ENCODE measurements at places on chromosomes 5 and 9.

DNA sequence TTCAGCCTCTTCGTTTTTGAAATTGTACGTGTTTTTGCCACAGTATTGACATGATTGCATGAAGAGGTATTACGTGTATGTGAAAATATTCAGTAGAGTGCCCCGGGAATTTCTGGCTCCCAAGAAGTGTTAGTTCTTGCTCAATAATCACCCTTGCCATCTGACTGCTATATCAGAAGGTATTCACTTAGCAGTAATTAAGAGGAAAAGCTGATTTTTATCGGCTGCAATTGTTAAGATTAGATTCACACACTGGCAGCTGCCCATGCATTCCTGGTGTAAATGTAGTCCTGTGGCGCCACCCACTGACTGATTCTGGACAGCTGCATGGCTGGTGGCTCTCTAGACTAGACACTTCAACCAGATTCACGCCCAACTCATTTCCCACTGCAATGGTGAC, 440.1 kb upstream of the ADAMTS16 start:
- peak; percentile 12 for DNase-seq

DNA sequence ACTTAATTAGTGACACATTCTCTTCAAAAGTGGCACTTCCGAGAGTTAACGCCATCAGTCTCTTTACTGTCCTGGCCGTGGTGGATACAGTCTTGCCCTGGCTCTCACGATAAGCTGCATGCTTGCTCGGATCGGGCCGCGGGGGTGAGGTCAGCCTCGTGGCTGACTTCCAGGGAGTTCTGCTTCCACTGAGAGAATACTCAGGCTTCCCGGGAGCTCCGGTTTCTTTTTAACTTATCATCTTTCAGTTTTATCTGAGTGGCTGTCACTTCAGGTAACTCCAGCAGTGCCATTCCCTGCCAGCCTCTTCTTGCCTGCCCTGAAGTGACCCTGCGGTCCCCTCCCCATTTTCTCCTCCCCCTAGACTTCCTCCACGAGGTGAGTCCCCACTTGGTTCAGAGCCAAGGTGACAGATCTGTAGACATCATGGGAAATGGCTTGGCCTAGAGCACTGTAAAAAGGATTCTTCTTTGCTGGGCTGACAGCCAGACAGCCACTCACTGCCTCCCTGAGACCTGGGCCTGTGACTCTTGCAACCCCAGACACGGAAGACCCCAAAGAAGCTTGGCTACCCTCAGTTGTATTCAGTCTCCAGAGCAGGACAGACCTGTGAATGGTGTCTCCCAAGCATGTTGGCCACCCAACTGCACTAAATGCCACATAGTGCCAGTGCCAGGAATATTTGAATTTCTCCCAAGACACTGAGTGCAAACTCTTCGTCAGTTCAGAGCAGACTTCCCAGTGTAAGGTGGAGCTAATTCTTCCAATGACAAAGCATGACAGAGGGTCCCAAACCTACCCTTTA, 95.1 kb downstream of the DAPK1 start:
- DNase-seq, result no peak

GRCh38 chr5:31937703-31938102, 236.4 kb downstream of the GOLPH3 start:
- DNase-seq, result no peak

GRCh38 chr5:40502736-40503135, 177.0 kb upstream of the PTGER4 start:
- DNase-seq, result peak; percentile 83

DNA sequence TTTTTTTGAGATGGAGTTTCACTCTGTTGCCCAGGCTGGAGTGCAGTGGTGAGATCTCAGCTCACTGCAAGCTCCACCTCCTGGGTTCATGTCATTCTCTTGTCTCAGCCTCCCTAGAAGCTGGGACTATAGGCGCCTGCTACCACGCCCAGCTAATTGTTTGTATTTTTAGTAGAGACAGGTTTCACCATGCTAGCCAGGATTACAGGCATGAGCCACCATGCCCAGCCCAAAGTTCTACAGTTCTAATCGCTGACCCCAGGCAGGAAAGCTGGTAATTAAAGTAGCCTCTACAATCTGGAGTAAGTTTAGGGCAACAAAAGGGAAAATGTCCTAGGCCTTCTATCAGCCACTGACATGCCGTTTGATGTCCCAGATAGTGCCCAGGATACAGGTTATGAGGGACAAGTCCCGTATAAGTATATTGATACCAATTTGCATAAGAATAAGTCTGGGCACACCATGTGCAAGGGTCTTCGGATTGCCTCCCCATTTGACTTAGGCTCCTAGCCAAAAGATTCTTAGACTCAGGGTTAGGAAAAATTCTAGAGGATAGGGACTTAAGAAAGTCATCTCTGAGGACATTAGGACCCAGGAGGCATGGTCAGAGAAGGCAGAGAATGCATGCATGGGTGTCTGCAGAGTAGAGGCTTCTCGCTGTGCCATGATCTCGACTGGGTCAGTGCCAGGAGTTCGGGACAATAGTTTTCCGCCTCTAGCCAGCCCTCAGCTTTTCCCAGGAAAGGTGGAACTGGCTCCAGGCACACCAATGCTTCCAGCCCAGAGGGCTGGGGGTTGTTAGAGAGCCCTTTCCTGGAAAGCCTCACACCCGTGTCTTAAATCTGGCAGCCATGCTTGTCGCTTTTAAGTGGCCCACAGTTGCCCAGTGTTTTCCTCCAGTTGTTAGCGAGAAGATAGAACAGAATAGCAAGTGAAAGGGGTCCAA, 1111.1 kb downstream of the TAF11L14 start:
- DNase-seq, result no peak

- DNase-seq, result no peak
These were observed 23.0 kb downstream of the ZBED3 start for GRCh38 chr5:77064040-77064439.

Data from common myeloid progenitor, CD34-positive (primary cell).